ENCODE measurements at places on chromosomes 5 and 9.

- no peak for DNase-seq
Measured at GRCh38 chr9:77719321-77719720, 71.2 kb upstream of the GNA14 start.

DNA sequence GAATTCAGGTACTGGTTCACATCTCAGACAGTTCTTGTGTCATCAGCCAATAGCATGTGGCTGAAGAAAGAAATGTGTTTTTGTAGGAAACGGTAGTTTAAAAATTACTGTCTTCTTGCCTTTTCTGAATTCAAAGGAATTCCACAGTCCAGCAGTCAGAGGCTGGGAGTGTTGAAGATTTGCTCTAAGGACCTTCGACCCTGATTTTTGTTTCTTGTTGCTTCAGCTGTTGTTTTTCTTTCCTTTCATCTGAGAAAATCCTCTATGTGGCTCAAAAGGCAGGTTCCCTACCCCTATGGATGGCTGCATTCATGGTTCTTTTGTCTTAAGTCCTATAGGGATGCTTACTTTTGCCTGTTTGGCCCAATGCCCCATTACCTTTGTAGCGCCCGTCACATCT, 304.9 kb downstream of the TMEM167A start:
- DNase-seq, result no peak

DNA sequence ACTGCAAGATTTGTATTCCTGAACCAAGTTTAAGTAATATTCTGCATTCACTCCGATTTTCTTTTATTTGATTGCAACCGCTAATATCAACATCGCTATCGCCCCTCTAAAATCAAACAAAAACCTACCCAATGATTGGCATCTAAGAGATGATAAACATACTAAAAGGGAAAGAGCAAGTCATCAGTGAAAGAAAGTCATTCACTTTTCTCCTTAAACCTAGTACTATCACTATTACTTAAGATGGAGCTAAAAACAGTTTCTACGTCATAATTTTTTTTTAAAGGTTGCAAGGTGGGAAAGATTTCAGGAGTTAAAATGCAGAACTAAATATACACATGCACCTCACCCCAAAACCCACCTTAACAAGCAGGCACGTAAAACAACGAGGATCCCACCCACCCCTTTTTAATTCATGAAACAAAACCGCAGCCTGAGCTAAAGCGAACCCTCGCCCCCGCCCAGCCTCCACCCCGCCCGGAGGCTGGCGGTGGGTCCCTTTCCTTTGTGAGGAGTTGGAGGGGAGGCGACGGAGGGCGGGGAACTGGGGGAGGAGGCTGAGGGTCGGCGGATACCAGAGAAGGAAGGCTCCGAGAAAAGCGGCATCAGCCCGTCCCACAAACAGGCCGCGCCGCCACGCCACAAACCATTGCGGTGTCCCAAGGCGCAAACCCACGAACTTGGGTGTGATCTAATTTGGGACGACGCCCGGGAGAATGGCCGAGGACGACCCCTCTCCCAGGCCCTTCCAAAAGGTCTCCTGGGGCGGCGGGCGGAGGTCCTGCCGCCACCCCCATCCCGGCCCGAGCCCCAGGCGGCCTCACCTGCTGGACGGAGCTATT, 861 bp downstream of the UBQLN1 start:
- peak; percentile 7 for DNase-seq

DNA sequence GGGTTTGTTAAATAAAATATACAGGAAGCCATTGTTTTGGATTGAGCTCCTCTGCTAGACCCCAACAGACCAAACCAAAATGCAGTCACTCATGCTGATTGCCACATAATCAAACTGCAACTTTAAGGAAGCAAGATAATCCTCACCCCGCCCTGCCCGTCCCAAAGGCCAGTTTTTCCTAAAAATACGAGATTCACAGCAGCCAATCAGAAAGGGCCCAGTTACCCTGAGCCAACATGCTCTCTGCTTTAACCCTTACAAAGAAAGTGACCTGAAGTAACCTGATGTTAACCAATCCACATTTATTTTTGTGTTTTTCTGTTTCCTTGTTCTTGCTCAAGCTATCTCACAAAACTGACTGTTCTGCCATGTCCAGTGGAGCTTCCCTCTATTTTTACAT, 21.5 kb upstream of the RNF20 start:
- no peak for DNase-seq

DNA sequence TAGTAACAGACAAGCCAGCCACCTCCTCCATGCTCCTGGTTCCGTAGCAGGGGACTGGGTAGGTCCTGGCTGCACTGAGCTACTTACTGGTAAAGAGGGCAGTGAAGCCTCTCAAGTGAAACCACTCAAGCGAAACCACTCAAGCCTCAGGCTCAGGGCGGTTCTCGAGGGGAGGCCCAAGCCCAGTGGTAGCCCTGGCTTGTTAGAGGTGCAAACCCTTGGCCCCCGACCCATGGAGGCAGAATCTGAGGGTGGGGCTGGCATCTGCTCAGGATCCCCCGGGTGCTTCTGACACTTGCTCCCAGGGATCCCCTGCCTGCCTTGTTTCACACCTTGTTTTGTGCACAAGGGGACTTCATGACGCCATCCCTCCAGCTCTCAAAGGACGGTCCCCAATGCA, 76.5 kb upstream of the OLFM1 start:
- DNase-seq, result no peak

DNA sequence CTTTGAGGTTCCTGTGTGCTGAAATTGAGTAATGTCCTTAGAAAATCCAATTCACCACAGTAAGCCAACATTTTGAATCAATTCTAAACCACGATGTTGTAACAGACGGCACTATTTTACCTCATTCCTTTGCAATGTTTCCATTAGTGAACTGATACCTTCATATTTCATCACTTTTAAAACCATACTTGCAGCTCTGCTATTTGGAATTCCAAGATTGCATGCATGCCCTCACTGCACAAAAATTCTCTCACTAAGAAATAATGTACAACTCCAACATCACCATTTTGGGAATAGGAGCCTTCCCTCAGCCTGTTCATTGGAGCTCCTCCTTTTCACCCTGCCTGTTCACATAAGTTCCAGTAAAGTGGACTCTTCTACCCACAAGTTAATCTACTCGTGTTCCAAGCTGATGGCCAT, 74.8 kb upstream of the TGFBR1 start:
- DNase-seq, result no peak

DNA sequence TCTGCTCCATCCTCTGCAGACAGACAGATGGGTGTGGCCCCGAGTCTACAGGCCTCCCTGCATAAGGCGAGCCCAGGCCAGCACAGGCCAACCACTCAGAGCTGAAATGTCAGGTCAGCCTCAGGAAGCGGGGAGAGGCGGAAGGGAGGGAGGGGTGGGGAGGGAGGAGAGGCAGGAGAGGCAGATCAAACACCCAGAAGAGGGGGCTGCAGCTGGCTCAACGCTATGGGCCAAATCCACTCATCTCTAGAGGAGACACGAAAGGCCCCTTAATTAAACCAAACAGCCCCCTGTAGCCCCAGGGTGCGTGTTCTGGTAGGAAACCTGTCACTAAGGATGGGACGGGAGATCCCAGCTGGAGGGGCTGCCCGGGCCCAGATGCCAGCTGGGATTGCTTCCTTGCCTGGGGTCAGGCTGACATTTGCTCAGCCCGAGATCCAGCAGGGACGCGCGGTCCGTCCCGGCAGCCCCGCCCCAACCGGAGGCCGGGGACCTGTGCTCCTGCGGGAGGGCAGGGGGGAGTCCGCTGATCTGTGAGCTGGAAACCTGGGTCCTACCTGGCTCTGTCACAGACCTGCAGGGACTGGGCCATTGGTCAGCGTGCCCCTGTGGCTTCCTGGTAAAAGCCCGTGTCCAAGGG, 97.2 kb upstream of the SARDH start:
- DNase-seq, result no peak

DNA sequence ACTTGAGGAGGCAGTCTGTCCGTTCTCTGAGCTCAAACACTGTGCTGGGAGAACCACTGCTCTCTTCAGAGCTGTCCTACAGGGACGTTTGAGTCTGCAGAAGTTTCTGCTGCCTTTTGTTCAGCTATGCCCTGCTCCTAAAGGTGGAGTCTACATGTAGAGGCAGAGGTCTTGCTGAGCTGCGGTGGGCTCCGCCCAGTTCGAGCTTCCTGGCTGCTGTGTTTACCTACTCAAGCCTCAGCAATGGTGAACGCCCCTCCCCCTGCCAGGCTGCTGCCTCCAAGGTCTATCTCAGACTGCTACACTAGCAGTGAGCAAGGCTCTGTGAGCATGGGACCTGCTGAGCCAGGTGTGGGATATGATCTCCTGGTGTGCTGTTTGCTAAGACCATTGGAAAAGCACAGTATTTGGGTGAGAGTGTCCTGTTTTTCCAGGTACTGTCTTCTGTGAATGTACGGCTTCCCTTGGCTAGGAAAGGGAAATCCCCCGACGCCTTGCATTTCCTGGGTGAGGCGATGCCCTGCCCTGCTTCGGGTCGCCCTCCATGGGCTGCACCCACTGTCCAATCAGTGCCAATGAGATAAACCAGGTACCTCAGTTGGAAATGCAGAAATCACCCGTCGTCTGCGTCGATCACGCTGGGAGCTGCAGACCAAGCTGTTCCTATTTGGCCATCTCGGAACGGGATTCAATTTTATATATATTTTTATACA, 58.5 kb downstream of the CNTRL start:
- no peak for DNase-seq

DNA sequence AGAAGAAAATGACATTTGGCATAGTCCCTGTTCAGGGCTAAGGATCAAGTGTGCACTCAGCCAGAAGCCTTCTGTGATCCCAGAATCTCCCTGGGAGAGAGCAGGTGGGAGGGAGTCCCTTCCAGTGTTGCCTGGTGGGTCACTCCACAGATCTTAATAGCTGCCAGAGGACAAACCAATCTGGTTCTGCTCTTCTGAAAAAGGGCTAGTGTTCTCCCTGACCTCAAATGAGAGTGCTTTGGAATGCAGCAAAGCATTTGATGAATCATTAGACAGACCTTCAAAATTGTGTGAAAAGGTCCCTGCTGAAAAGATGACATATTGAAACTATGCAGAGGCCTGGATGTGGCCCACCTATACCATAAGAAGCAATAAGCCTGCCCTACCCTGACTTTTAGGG, 339.7 kb downstream of the TMEM232 start:
- DNase-seq, result peak; percentile 57

DNA sequence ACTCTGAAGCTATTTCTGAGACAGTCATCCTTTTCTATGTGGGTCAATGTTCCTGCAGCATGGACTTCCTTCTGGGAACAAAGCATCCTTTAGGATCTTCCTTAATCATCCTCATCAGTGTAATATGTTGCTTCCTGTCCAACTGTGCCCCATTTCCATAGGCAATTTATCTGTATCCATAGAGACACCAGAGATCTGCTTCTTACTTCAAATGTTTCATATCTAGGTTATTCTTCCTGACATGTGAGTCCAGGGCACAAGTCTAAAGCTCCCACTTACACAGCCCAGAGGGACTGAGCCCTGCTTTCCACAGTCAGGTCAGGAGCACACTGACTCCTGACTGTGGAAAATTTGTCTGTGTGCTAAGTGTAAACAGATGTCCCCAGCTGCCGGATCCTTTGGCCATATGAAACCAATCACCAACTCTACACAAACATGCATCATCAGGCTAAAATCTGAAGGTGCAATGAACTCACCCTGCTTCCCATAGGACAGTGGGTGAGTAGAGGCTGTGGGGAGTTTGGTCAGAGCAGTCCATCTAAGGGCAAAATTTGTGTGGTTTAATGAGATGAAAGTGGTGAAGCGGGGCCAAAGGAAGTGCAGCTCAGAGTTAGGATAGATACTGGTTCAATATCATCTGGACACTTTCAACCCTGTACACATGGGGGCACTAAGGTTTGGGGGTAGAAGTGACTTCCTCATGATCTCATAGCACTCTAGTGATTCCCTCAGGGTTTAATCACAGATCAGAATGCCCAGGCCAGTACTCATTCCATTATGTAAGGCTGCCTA, 85.2 kb upstream of the TNC start:
- no peak for DNase-seq

- peak; percentile 62 for DNase-seq
Measured at GRCh38 chr5:38466424-38467189, 89.8 kb downstream of the LIFR start.

All from pons (tissue), 1 donor.